HFFc6 (cell line): ENCODE measurements at places on chromosomes 3 and 15. TPM values are rescaled to one million over a fixed set of nuclear protein-coding genes. Genes with fewer than 3 reads are reported as not detected.

Gene CPN2
- 0.15 to 0.56 TPM (median 0.23 TPM) in 3 replicates for total RNA-seq

- no peak for DNase-seq
Observed at GRCh38 chr3:127373441-127374085, 85.7 kb upstream of the PRR20G start.

GRCh38 chr3:72018343-72018984 is 233.5 kb upstream of the PROK2 start:
- DNase-seq, result no peak

DNA sequence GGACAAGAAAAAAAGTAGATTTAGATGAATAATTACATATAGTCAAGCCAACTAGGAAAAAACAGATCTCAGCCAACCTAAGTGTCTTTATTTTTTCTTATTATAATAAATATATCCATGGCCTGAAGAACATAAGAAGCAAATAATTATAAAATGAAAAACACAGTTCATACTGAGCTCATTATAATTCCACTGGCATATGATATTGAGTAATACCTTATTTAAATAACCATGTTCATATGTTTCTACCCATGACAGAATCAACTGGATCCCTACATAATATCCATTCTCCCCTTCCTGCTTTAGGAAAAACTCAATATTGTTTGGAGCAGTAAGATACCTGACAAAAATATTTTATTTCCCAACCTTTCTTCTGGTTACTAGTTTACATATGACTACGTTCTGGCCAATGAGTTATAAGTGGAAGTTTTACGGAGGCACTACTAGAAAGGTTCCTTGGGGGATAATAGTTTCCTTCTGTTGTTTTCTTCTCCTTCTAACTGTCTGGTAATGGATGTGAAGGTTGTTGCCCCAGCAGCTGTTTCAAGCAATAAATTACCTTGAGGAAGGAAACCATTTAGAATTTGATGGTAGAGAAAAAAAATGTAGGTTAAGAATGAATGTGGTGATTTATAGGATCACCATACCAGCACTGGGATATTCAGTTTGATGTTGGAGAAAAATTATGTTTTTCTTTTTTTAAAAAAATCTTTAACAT is 184.1 kb upstream of the MBNL1 start:
- DNase-seq, result no peak

- DNase-seq, result peak; percentile 32
Observed at GRCh38 chr3:136817448-136817847, 1.5 kb upstream of the SLC35G2 start.

GRCh38 chr3:119894195-119894594 is 112.3 kb downstream of the NR1I2 start:
- DNase-seq, result no peak

- no peak for DNase-seq
Observed at GRCh38 chr3:188278717-188279324, 124.9 kb downstream of the LPP start.

DNA sequence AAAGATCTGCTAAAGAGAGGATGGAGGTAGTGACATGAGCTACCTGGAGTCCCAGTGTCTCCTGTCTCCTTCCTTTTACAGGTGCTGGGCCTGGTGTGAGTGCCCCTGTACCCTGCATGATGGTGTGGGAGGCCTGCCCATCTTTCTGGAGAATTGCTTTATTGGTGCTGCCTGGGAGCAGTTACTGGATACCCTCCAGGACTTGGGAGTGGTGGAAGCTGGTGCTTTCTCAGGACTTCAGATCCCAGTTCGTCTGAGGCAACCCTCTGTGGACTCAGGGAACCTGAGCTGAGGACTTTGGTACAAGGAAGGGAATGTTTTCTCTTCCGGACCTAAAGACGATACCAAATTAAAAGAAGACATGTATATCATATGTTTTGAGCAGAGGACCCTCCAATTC is 18.3 kb upstream of the NUDT16 start:
- no peak for DNase-seq

GRCh38 chr3:186406669-186407635 is 44.9 kb upstream of the DGKG start:
- DNase-seq, result no peak

Gene C2CD4A
- not detected in 3 replicates for total RNA-seq

DNA sequence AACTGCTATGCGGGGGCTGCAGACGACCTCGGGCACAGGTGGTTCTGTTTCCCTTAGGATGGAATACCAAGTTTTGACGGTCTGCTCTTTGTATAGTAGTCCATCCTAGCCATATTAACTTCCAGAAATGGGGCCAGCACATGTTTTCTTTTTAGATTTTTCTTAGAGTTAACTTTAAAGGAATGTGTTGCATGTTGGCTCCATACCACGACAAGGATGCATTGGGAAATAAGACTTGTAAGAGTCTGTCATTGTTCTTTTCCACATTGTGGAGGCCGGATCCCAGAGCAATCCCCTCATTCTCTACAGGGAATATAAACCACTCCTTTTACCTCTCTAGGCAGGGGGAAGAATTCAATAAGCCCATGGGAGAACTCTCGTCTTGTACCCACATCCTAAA is 87.1 kb upstream of the PLSCR4 start:
- DNase-seq, result no peak

GRCh38 chr3:64518950-64519349 is 168.8 kb downstream of the ADAMTS9 start:
- DNase-seq, result peak; percentile 28

Gene CHP1
- total RNA-seq, result 112 to 132 TPM (median 117 TPM) in 3 replicates

- no peak for DNase-seq
Observed at GRCh38 chr3:32256206-32256605, 17.7 kb downstream of the CMTM8 start.

DNA sequence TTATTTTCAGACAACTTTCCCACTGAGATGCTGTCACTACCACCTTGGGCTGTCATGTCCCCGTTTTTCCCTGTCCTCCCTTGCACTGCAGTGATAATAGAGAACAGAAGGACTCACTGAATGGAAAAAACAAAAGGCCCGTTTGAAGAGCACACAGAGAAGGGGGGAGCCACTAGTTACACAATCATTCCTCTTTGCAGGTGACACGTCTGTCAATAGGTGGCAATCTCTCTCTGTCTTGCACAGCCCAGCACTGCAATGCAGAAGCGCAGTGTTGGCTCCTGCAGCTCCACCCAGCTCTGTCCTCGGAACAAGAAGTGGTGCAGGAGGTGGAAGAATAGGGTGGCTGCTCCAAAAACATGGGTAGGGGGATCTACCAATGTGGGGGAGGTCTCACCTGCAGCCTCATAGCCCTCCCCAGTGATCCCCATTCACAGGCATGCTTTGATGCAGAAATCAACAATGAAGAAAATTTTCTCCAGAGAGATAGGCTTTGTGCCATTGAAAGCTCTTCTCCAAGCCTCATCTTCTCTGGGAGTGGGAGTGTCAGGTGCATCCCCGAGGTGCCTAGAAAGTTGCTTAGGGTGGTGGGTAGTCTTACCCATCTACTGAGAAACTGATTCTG is 31.8 kb downstream of the FSTL1 start:
- DNase-seq, result no peak

GRCh38 chr15:81023483-81024264 is 23.0 kb downstream of the TLNRD1 start:
- DNase-seq, result peak; percentile 79

Gene COL7A1
- 74.9 to 112 TPM (median 85.8 TPM) in 3 replicates for total RNA-seq

- DNase-seq, result peak; percentile 10
Observed at GRCh38 chr3:153927107-153927506, 194.1 kb upstream of the ARHGEF26 start.

GRCh38 chr15:24054547-24055245 is 367.6 kb upstream of the NDN start:
- no peak for DNase-seq

Gene BFSP2
- not detected in 3 replicates for total RNA-seq

Gene CCR8
- total RNA-seq, result not detected in 3 replicates

GRCh38 chr3:32707026-32707370 is 22.0 kb downstream of the CNOT10 start:
- DNase-seq, result no peak

Gene ZPLD1
- total RNA-seq, result not detected in 2 replicates

DNA sequence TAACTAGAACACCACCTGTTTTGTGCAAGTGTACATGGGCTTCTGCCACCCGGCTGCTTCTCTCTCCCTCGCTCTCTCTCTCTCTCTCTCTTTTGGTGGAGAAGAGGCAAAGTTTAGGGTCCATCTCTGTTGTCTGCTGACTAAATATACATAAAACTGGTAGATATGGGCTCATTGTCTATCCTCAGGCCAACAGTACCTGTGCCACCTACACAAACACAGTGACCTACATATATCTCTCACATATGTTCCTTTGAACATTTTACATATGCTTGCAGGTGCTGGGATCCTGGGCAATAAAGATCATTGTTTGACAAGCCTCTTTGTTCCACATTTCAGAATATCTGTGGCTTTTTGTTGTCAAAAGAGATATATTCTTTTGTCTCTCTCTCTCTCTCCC is 256.3 kb upstream of the KCNH8 start:
- DNase-seq, result no peak

GRCh38 chr3:20111836-20112235 is 71.6 kb downstream of the KAT2B start:
- no peak for DNase-seq

GRCh38 chr3:87833039-87833377 is 225.8 kb downstream of the CGGBP1 start:
- DNase-seq, result no peak

GRCh38 chr3:27985369-27986035 is 255.9 kb upstream of the CMC1 start:
- peak; percentile 7 for DNase-seq

- DNase-seq, result peak; percentile 22
Observed at GRCh38 chr3:100796556-100796955, 87.3 kb downstream of the TFG start.
